ENCODE measurements at places on chromosomes 2 and 18.

DNA sequence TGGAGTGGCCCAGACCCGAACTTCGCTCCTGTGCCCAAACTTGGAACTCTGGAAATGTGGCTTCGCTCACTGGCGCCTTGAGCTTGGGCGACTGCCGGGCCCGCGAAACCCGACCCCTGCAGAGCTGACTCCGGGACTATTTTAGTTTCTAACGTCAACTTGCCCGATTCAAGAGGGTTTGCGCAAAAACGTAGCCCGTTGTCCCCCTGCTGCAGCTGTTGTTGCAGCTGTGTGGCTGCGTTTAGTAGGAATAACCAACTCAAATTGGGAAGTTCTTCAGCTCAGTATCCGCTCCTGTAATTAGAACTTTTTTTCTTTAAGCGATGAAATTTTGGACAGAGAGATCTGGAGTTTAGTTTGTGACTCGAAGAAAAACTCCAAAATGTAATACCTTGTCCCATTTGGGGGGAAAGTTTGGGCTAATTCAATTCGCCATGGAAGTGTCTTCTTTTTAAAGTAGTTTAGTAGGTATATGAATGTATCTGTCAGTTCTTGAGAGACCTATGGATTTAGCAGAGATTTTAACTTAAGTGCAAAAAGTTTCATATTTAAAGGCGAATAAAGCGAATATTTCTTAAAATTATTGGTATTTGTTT, 559 bp downstream of the MYL12A start:
- no peak for DNase-seq

DNA sequence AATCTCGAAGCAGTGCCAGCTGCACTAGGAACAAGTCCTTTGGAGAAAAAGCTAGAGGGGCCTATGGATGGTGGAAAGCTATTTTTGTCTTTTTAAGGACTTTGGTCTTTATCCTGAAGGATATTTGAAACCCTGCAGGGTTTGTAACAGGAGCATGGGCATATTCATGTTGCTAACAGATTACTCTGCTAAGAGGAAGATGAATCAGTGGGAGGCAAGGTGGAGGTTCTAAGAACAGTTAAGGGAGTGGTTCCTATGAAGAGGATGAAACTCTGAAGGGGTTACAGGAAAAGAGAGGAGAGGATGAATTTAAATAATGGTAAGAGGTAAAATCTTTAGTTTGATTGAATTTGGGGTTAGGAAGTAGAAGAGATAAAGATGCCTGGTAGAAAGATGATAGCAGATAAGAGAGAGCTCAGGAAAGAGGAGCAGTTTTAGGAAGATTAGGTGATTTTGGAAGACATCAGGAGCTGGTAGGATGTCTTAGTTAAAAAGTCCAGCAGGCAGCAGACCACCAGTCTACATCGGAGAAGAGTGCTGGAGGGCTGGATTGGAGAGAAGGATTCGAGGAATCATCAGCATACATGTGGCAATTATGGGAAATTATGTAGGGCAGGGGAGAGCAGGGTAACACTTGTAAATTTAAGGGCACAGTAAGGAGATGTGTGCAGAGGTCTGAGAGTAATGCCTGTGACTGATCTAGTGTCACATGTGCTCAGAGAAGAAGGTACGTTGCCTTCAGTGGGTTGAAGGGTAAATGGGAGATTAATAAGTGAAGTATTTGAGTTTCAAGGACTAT, 39.3 kb upstream of the C1GALT1C1L start:
- no peak for DNase-seq

DNA sequence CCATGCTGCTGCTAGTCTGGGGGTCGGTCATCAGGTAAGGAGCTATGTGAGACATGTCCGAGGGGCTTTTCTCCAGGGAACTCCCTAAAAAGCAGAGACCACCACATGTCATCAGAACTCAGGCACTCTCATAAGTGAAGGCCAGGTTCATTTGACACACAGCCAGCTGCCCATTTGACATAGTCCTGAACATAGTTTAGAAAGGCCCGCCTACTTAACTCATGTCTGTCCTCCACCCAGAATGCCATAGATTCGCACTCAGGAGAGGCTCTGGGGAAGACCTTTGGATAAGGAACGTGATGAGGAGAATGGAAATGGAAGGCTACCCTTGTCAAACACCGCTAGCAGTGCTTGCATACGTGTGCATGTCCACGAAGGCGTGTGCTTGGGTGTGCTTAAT, 157.2 kb downstream of the PTGR3 start:
- no peak for DNase-seq

- no peak for DNase-seq
These were observed 1553.0 kb upstream of the PIK3C3 start for GRCh38 chr18:40402052-40402451.

DNA sequence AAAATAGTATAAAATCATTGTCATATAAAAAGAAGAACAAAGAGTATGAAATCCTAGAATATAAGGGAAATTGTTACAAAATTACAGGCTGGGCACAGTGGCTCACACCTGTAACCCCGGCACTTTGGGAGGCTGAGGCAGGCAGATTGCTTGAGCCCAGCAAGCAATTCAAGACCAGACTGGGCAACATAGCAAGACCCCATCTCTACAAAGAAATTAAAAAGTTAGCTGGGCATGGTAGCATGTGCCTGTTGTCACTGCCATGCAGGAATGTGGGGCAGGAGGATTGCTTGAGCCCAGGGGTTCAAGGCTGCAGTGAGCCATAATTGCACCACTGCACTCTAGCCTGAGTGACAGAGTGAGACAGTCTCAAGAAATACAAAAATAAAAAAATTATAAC, 44.8 kb downstream of the NAPG start:
- no peak for DNase-seq

DNA sequence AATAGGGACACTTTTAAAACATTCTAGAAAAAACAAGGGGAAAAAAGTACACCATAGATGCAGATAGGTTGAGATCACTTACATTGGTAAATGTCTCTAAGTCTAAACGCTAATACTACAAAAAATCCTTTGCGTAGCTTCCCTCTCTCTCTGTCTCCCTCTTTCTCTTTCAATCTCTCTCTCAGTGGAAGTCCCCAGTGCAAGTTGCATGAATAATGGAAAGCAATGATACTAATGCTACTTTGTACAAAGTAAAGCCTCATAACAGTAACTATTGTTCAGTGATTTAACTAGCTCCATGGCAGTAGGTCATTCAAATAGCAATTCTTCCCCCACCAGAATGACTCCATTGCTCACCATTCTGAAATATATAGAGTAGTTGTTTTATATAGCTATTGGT, 12.8 kb downstream of the MEIS1 start:
- no peak for DNase-seq

DNA sequence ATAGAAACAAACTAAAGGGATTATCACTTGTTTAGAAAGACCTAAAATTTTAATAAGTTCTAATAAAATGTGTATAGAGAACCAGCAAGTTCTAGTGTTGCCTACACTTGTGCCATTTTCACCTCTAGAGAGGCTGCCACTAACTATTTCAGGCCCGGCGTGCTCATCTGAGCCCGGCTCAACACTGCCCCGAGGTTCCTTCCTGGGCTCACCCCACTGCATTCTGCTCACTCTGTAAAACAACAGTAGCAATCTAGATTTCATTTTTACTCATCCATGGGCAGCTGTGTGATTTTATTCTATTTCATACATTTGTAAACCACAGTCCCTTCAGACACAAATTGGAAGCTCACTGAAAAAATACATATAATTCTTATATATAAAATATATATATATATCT, 253.2 kb downstream of the L3MBTL4 start:
- DNase-seq = no peak

- no peak for DNase-seq
These were observed 207.5 kb downstream of the ARHGAP15 start for GRCh38 chr2:143336719-143337210.

- peak; percentile 45 for DNase-seq
These were observed 1.5 kb downstream of the APCDD1 start for GRCh38 chr18:10455726-10456453.

Measured in NCI-H446 treated with DMSO at 0.1 percent for 48 hours (cell line).